ENCODE measurements at places on chromosomes 1 and 21. TPM values are rescaled to one million over a fixed set of nuclear protein-coding genes. Genes with fewer than 3 reads are reported as not detected.
A peak's percentile ranks its signal among the peaks of the same experiment; 100 is the strongest.

DNA sequence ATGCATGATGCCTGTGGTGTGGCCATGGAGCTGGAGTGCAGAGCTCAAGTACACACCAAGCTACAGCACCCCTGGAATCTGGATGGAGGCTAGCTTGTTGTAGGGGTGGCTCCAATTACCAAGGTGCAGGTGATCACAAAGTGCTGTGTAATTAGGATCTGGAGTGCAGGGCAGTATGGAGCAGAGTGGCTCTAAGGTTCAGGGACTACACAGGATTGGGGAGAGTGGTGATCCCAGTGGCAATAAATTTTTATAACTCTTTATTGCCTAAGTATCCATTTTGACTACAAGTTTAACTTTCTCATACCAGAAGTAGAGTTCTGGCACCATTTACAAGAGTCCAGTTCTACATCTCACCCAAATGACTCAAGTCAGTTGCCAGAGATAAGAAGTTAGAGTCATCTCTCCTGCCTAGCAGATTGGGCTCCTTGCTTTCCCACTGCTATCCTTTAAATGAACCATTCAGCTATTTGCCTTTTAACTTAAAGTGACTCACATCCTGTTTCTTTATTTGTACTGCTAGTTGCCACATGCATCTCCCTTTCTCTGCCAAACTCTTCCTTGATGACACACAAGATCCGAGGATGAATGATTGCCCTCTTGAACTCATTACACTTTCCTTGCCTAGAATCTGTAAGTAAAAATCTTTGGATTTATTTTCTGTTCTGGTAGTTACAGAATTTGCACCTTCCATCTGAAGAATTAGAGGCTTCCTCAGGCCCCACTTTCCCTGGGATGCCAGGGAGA, 427.2 kb downstream of the KCNT2 start:
- H3K4me3 ChIP-seq = no peak overlapping the region
- H3K27ac ChIP-seq = peak overlapping the region; percentile 61
- no peaks in the 10 kb centered on the region for H3K36me3 ChIP-seq
- no peaks in the 10 kb centered on the region for H3K27me3 ChIP-seq
- peak; percentile 98 for DNase-seq

The FMO5 gene
- 1.3 TPM for total RNA-seq

The GPR37L1 gene
- total RNA-seq = not detected

DNA sequence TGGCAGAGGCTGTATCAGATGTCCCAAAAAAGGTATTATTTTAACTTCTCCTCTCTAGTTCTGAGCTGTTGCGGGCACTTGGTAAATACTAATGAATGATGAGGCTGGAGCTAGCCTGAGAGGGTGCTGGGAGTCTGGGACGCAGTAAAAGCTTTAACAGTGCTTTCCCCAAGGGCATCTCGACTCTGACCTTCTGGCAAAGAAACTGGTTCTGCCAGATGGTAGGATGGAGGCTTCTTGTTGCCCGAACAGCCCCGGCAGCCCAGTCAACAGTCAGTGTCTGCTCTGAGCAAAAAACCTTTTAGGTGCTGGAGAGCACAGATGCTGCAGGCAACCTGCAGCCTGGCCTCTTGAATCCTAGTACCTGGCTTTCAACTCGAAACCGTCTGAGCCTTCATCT, 2.5 kb upstream of the PNRC2 start:
- no peak overlapping the region for H3K27ac ChIP-seq
- H3K4me1 ChIP-seq = peaks cover 17% of the 10 kb centered on the region
- DNase-seq = no peak

DNA sequence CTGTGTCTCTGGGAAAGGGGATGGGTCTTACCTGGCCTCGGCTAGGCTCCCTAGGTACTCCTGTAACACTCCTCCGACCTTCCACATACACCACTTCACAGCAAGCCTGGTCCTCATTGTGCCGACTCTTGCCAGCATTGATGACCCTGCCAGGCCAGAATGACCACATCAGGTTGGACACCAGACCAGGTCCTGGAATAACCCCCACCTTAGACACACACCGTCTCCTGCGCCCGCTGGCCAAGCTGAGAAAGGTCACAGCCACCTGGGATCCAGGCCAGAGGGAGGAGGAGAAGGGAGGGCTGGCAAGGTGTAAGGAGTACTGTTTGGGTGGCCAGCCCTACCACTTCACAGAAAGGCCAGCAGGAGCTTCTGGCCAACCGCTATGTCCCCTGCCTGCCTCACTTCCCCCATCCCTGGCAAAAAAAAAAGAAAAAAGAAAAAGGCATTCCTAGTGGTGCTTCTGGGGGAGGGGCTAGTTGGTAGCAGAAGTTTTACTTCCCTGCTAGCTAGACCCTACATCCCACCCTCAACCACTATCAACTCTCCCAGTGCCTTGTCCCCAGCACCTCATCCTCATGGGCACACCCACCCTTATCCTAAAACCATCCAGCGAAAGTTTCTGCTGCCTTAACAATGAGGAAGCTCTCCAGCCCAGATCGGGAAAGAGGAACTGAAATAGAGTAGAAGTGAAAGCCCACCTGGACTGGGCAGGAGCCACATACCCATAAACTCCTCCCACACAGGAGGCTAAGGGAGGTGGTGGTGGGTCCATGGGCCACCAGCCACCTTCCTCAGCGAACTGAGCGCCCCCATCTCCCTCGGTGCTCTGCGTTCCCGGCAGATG, 1.4 kb downstream of the PPM1J start:
- H3K27me3 ChIP-seq = peaks cover 2% of the 10 kb centered on the region
- no peaks in the 10 kb centered on the region for H3K36me3 ChIP-seq
- H3K4me1 ChIP-seq = peaks cover 23% of the 10 kb centered on the region
- peak overlapping the region; percentile 59 for H3K4me3 ChIP-seq
- no peak for DNase-seq

The FNBP1L gene
- 57.8 TPM for total RNA-seq

DNA sequence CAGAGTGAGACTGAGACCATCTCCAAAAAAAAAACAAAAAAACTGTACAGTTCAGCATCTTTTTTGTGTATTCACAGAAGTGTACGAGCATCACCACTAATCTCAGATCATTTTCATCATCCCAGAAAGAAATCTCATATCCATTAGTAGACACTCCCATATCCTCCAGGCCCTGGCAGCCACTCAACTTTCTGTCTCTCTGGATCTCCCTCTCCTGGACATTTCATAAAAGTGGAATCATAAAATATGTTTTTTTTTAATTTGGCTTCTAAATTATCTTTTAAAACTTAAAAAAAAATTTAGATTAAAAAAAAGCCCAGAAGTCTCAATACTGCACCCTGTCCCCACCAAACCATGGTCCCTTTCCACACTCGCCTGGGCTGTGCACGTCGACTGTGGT, 22.1 kb downstream of the RIPPLY3 start:
- no peak for DNase-seq
- no peaks in the 10 kb centered on the region for H3K36me3 ChIP-seq

The HMCN1 gene
- total RNA-seq = 29.6 TPM

DNA sequence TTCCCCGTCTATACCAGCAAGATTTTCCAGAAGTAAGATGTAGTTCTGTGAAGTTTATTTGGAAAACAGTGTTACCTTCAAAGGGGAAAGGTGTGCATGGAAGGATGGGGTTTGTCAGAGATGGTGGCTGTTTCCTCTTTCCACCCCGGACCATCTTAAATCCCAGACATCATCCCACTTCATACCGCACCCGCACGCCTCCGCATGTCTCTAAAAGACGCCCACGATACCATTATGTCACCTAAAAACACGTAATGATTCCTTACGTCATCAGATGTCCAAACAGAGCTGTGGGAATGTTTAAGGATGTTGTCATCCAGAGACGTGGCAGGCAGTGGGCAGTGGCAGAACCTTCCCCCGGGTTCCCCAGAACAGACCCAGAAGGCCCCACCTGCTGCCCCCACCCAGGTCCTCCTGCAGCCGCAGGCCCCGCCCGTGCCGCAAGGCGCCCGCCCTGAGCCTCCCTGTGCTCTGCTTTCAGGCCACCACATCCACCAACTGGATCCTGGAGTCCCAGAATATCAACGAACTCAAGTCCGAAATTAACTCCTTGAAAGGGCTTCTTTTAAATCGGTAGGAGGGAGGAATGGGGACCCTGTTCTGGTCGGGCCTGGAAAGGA, 152.2 kb downstream of the PEX14 start:
- peaks cover 3% of the 10 kb centered on the region for H3K4me1 ChIP-seq
- no peak overlapping the region for H3K4me3 ChIP-seq
- H3K36me3 ChIP-seq = no peaks in the 10 kb centered on the region
- no peak for DNase-seq
- no peak overlapping the region for H3K27ac ChIP-seq

The CR1 gene
- 0.14 TPM for total RNA-seq

DNA sequence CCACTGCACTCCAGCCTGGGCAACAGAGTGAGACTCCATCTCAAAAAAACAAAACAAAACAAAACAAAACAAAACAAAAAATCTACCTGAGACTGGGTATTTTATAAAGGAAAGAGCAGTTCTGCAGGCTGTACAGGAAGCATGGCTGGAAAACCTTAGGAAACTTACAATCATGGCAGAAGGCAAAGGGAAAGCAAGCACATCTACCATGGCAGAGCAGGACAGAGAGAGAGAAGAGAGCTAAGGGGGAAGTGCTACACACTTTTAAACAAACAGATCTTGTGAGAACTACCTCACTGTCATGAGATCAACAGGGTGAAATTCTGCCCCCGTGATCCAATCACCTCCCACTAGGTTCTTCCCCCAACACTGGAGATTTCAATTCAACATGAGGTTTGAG, 198.3 kb upstream of the SAMSN1 start:
- no peak overlapping the region for H3K4me3 ChIP-seq
- H3K4me1 ChIP-seq = no peaks in the 10 kb centered on the region
- no peak for DNase-seq
- no peaks in the 10 kb centered on the region for H3K27me3 ChIP-seq

GRCh38 chr1:154154534-154155191, at the start of gene NUP210L:
TSS of gene NUP210L (minus strand) at chr1:154155073.
- H3K36me3 ChIP-seq = peaks cover 29% of the 10 kb centered on the region
- H3K4me3 ChIP-seq = no peak within 1 kb of the TSS
- H3K27me3 ChIP-seq = no peaks in the 10 kb centered on the region

The CASQ2 gene
- total RNA-seq = 0.11 TPM

- DNase-seq = no peak
- H3K36me3 ChIP-seq = no peaks in the 10 kb centered on the region
- H3K27me3 ChIP-seq = no peaks in the 10 kb centered on the region
- H3K27ac ChIP-seq = no peak overlapping the region
- no peak overlapping the region for H3K4me3 ChIP-seq
Measured at GRCh38 chr1:89965193-89965768, 29.6 kb upstream of the ZNF326 start.

The DPYD gene
- total RNA-seq = 7.5 TPM

The KISS1 gene
- total RNA-seq = 2.7 TPM

The ST6GALNAC5 gene
- total RNA-seq = 0.19 TPM

DNA sequence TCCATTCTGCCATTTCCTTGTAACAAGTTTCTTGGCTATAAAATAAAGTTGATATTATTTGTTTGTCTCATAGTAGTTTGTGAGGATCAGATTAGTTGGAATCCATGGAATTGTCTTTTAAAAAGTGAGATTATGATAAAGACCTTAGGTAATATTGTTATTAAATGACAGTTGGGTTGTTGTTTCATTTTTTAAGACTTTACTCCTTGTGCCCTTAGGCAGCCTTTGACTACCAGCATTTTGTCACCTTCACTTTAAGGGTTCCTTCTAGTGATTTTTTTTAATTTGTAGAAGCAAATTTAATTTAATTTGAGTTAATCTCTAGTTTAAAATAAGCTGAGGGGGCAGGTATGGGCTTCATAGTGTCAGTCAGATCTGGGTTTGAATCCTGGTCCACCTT, 84.6 kb upstream of the ZNF326 start:
- H3K36me3 ChIP-seq = no peaks in the 10 kb centered on the region
- peaks cover 55% of the 10 kb centered on the region for H3K4me1 ChIP-seq

- no peak overlapping the region for H3K4me3 ChIP-seq
- no peaks in the 10 kb centered on the region for H3K36me3 ChIP-seq
- no peak for DNase-seq
Measured at GRCh38 chr21:45632637-45633251, 10.8 kb upstream of the PCBP3 start.

Data from astrocyte (in vitro differentiated cells and primary cell).